H9 (cell line): ENCODE measurements at places on chromosomes 2 and 18. TPM values are rescaled to one million over a fixed set of nuclear protein-coding genes. Genes with fewer than 3 reads are reported as not detected.

GRCh38 chr2:186546846-186547245, 43.0 kb upstream of the ITGAV start:
- no peak for DNase-seq

- DNase-seq: no peak
Observed at GRCh38 chr2:212928681-212929080, 222.7 kb downstream of the IKZF2 start.

- no peak for DNase-seq
Observed at GRCh38 chr2:55311444-55311870, 42.4 kb upstream of the MTIF2 start.

- DNase-seq: no peak
Observed at GRCh38 chr2:55099878-55100820, 49.9 kb upstream of the RTN4 start.

- DNase-seq: no peak
Observed at GRCh38 chr2:218810256-218810655, 21.3 kb downstream of the PRKAG3 start.

- no peak for DNase-seq
Observed at GRCh38 chr2:219388907-219389156, 1.1 kb upstream of the DNPEP start.

GRCh38 chr2:167986223-167986622, 261.2 kb downstream of the STK39 start:
- no peak for DNase-seq

GRCh38 chr2:113894156-113894743, 4.4 kb downstream of the ACTR3 start:
- no peak for DNase-seq

DNA sequence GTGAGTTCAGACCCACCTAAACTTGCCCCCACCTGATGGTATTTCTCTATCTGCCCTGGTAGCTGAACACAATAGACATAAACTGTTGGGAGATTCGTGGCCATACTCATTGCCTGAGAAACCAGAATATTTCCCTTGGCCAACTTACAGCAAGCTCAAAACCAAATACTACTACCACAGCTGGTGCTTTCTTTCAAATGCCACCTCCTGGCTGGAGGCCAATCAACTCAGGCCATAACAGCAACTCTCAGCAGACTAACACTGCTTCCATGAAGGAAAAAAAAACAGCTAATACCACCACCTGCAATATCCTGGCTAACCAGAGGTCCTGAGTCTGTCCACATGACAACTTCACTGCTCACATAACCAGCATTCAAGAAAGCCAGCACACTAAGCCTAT, 373.1 kb downstream of the CMPK2 start:
- DNase-seq: no peak

DNA sequence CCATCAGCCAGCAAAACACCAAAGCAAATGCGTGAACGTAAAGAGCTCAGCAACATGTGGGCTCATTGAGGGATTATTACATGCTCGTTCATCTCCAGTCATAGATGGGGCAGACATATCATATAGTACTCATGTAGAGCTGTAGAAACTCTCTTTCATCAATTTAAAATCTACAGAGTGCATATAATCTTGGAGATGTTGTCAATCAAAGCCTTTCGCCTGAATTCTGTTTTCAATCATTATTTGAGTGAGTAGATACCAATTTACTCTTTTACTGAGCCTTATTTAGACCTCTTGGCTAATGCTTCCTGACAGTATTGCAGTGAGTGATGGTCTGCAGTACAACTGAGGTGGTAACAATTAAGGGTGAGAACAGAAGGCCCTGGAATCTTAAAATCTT, 7.0 kb downstream of the RIT2 start:
- no peak for DNase-seq

Gene ERFE
- 2.0 and 2.1 TPM in 2 replicates for total RNA-seq

Gene CCDC121
- 1.2 and 1.6 TPM in 2 replicates for total RNA-seq

Gene C2orf81
- 2.4 and 3.5 TPM in 2 replicates for total RNA-seq

Gene RAB6C
- total RNA-seq: not detected in 2 replicates

Gene LRRC30
- not detected in 2 replicates for total RNA-seq

Gene PAX8
- total RNA-seq: not detected in 2 replicates

Gene HES6
- total RNA-seq: 27.1 and 27.7 TPM in 2 replicates
